Stimulated activated CD4-positive, alpha-beta T cell treated with anti-CD3 and anti-CD28 coated beads, Interleukin-2, amount 100 ng/mL, for 24 hours (primary cell): ENCODE measurements at places on chromosomes 5 and 9.

- no peak for DNase-seq
Observed at GRCh38 chr9:36603006-36603405, 30.3 kb downstream of the MELK start.

DNA sequence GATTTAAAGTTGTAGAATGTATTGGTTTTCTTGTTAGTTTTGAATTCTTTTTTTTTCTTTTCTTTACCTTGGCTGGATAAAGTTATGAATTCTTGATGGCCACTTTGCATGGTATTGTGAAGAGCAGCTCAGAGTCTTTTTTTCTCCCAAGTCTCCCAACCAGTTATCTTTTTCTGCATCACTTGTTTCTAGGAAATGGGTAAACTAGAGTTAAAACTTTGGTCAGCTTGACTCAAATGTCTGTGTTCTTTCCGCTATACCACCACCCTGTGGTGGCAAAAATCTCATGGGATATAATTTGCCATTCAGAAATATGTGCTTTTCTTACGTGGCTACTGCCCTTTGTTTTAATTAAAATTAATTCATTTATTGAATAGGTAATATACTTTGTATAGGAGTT, 113.2 kb downstream of the UNC13B start:
- no peak for DNase-seq

- no peak for DNase-seq
Observed at GRCh38 chr5:30324083-30324482, 869.4 kb upstream of the CDH6 start.

DNA sequence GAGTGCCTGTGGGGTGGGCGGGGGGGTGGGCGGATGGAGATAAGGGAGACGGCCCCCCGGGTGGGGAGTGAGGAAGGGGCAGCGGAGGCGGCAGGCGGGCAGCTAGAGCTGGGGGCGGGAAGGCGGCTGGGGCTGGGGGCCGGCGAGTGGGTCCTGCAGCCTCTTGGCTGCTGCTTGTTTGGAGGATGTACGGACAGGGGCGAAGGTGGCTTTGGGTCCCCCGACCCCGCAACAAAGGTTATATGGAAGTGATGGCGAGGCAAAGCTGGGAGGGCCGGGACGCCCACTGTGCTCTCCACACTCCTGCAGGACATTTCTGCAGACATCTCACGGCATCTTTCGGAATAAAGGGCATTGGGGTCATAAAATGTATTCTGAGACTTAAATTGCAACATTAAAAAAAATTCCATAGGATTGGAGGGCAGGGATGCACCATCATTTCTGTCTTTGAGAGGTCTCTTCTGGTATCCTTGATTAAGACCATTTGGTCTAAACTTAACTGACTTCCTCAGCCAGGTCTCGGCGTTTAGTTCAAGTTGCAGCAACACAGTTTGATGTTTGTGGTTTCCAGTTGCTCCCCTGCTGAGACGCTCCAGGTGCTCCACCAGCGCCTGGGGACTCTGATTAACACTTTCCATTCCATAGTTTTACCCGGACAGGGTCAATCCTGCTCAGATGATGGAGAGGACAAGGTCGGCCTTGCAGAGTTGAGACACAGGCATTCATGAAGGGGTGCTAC, 101.6 kb upstream of the SSBP2 start:
- no peak for DNase-seq

DNA sequence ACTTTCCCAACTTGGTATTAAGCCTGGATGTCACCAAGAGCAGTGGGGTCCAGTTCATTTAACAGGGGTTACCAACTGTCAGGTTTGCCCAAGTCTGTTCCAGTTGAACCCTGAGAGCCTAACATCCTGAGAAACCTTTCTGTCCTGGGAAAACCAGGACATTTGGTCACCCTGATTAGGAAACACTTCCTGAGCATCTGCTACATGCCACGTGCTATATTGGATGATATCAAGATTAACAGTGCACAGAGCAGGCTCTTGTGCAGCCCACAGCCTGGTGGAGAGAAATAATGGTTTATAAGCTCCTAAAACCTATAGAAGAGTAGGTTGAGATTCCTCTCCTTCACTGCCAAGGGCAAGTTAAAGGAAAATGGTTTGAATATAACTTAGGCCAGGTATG, 102.9 kb upstream of the RAD23B start:
- DNase-seq: no peak

- DNase-seq: no peak
Observed at GRCh38 chr5:116922532-116922931, 347.9 kb upstream of the SEMA6A start.

GRCh38 chr5:1208743-1209488, 7.5 kb downstream of the SLC6A19 start:
- DNase-seq: no peak

DNA sequence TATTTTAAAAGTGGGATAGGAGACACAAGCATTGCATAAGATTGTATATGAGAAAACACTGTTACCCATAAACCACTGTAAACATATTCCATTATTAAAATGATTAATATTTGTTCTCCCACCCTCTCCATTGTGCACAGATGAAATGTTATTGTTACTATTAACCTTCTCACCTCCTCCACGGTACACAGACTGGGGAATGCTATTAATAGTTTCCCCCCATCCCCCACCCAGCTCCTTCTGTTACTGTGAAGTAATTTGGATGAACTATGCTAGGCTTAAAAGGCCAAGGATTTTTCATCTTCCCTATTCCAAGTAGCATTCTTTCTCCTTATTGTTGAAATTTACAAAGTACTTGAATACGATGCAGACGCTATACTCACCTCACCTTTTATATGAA, 91.4 kb downstream of the JAKMIP2 start:
- no peak for DNase-seq

GRCh38 chr5:68962757-68963484, 130.9 kb upstream of the SLC30A5 start:
- no peak for DNase-seq

- DNase-seq: no peak
Observed at GRCh38 chr5:119412279-119413227, 39.7 kb upstream of the HSD17B4 start.

DNA sequence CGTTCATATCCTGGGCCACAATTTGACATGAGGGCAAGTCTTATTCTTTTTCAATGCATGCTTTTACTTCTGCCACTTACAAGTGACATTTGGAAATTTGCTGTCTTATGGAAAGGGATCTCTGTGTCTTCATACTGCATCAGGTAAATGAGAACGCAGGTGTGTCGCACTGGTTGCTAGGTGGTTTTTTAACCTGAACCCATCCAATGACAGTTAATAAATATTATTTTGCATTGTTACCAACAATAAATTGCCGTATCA, 1.1 kb downstream of the ADAMTS16 start:
- no peak for DNase-seq

- no peak for DNase-seq
Observed at GRCh38 chr5:72288924-72289323, 31.1 kb downstream of the MRPS27 start.

GRCh38 chr9:86676396-86676795, 270.9 kb downstream of the GAS1 start:
- no peak for DNase-seq

DNA sequence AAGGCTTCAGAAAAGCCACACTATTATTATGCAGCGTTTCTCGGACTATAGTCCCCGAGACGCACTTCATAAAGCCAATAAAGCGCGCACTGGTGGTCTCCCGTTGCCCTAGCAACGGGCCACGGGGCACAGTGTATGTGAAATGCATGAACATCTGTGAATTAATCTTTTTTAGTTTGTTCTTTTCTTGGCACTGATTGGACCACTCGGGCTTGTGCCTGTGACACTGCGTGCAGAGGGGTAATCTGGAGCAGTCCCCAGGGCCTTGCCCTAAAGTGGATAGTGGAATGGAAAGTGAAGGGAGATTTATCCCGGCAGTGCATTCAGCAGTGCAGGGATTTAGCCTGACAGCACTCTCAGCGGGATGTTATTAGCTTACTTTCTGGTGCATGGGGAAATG, 92.1 kb downstream of the TLE4 start:
- DNase-seq: no peak

GRCh38 chr9:751137-752051, 90.1 kb upstream of the DMRT1 start:
- DNase-seq: peak; percentile 10

DNA sequence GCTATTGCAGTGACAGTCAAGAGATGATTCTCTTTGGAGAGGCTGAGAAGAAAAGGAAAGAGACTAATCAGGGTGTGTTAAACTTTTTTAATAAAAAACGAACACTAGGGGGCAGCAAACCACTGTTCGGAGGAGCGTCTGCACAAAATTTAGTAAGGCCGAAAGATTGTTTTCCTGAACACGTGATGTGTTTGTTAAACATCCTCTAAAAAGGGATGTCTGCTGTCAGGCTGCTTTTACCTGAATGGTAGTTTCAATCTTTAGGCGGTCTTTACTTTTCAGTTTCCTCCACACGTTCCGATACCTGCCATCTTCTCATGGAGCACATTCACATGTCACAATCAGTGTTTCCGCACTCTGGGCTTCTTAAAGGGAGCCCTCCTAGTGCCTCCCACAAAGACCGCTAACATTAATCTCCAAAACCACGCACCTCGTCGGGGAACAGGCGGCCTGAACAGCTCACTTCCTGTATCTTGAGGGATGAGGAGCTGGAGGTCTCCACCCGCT, 125.2 kb downstream of the GPBP1 start:
- peak; percentile 41 for DNase-seq
